Left cardiac atrium (tissue), 4 donors: ENCODE measurements at places on chromosomes 2 and 18. TPM values are rescaled to one million over a fixed set of nuclear protein-coding genes. Genes with fewer than 3 reads are reported as not detected.

GRCh38 chr18:805008-805754, 6.9 kb downstream of the YES1 start:
- no peak for DNase-seq

DNA sequence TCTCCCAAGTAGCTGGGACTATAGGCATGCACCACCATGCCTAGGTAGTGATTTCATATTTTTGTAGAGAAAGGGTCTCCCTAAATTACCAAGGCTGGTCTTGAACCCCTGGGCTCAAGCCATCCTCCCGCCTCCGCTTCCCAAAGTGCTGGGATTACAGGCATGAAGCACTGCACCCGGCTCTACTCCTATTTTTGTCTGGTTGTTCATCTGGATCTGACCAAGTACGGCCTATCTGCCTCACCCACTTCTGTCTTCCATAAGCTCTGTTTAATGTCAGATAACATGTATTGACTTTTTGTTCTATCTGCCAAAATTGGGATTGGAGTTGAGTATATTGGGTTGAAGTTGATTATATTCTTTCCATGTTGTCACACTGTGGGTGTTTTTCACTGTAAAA, 198.4 kb downstream of the AFF3 start:
- DNase-seq: no peak

- no peak for DNase-seq
Observed at GRCh38 chr2:20707601-20708000, 40.7 kb downstream of the GDF7 start.

DNA sequence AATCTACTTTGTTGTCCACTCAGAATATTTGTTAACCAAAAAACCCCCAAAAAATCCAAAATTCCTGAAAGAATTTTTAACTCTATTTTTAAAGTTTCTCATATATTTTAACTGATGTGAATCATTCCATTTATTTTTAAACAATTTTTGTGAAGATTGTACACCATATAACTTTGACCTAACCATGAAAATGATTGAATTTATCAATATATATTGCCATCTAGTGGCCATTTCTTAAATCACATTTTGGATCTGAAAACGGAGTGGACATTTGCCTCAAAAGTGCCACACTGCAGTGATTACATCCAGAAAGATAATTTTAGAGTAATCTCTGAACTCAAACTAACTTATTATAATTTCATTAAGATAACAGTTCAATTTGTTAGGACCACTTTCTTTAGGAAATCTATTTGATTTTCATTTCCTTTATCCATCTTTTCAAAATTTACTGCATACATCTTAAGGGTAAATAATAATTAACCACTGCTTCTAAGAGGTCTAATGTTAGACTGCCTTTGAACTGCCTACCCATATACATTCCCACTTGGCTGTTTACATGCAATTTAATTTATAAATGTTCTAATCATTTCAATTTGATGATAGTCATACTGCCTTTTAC, 71.1 kb downstream of the DSC3 start:
- DNase-seq: no peak

- no peak for DNase-seq
Observed at GRCh38 chr2:241985986-241986329, 116.4 kb downstream of the RTP5 start.

GRCh38 chr2:19238440-19239060, 119.9 kb downstream of the OSR1 start:
- no peak for DNase-seq

DNA sequence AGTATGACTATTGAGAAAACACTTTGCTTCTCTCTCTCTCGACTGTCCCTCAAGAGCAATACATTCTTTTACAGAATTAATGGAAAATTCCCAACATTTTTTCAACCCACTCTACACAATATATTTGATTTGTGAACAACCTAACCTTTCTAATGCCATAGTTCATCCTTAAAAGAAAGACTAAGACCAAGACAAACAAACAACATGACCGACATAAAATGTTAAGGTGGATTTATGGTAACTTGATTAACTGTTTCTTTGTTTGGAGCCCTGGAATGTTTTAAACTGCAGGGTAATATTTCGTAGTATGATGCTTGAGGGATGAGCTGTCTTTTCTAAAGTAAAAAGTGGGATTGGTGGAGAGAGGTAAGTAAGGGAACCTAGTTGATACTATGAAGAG, 738.2 kb downstream of the MBD2 start:
- DNase-seq: no peak

- DNase-seq: no peak
Observed at GRCh38 chr18:22971038-22971437, 37.9 kb downstream of the RBBP8 start.

DNA sequence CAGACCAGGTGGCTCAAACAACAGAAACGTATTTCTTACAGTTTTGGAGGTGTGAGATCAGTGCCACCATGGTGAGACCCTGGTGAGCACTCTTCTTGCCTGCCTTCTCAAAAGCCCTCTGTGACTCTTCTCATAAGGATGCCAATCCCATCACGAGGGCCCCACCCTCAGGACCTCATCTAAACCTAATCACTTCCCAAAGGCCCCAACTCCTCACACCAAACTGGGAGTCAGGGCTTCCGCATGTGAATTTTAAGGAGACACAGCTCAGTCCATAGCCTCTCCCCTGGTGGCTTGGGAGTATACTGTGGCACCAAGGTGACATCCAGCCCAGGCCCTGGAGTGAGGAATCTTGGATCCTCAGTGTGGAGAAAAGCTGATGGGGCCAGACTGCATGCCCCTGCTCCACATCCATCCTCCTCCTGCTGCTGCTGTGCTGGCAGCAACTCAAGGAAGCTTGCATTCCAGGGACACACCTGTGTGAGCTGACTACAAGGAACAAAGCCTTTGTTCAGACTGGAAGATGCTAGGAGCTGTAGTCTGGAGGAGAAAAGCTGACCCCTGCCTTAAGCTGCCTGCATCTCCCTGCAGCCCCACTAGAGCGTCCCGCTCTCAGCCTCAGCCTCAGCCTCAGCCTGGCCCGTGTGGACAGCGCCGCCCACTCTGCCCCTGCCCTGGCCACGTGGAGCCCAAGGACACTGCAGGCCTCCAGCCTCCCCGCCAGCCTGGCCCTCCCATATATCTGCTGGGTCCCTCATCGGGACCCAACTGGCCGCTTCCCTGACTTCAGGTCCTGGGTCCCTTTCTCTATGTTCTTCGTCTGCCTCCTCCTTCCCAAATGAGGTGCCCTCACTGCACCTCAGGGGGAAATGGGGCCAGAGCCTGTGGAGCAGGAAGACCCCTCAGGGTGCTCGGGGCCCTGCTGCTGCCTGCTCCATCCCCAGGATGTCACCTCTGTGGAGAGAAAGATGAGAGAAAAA, 87.8 kb upstream of the RAB6C start:
- no peak for DNase-seq

DNA sequence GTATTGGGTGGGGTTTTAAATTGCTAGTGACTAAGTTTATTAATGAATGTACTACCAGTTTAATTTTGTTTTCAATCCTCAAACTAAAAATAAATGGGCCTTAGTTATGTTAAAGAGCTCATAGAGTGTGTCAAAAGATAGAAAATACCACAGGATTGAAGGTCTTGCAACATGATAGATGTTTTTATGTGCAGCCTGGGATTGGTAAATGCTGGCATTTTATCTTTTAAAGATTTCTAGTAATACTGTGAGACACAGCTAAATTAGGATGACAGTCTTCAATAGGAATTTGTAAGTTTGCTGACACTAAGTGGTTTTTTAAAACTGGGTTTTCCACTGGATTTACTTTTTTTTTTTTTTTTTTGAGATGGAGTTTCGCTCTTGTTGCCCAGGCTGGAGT, 122.3 kb downstream of the HAUS1 start:
- DNase-seq: no peak

- no peak for DNase-seq
Observed at GRCh38 chr2:118622913-118623312, 224.5 kb downstream of the EN1 start.

DNA sequence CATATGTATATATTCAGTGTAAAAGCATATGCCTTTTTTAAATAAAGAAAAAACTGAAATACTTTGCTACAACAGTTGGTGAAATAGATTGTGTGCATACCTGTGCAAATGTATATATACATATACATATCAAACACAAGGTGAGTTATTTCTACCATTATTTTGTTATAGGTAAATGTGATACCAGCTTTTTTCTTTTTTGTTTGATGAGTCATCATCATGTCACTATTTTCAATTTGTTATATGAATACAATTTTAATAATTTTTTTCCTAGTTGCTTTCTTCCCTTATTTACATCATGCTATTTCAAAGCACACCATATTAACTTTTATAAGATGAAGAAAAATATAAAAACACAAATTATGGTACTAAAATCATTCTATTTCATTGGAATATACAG, 87.0 kb upstream of the STK17B start:
- DNase-seq: no peak

DNA sequence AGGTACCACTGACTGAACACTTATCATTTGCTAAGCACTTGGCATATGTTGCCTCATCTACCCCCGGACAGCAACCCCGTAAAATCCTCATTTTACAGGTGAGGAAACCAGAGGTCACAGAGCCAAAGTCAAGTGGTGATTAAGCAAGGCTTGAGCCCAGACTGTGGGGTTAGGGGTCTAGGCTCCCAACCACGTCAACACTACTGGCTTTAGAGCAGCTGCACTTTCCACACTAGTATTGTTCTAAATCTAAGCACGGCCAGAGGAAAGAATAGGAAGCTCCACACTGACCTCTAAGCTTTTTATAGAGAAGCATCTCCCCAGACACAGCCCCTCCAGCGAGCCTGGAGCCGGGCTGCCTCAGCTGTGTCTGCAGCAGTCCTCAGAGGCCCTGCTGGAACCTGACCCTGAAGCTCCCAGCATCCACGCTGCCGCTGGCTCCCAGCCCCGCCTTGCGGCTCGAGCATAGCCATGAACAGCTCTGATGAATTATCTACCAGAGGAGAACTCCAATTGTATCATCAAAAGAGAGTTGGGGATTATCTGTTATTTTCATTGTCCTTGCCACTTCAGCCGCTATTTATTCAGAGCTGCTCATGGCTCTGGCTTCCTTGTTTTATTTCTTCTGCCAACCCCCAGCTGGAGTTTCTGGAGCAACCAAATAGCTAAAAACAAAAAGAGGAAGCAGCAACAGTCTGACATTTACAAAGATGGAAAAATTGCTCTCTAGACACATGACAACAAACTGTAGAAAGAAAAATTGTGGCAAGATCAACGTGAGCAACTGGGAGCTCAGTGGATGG, 62.2 kb upstream of the RTN4 start:
- DNase-seq: peak; percentile 82

GRCh38 chr2:48066000-48066399, 159.7 kb upstream of the FBXO11 start:
- no peak for DNase-seq

DNA sequence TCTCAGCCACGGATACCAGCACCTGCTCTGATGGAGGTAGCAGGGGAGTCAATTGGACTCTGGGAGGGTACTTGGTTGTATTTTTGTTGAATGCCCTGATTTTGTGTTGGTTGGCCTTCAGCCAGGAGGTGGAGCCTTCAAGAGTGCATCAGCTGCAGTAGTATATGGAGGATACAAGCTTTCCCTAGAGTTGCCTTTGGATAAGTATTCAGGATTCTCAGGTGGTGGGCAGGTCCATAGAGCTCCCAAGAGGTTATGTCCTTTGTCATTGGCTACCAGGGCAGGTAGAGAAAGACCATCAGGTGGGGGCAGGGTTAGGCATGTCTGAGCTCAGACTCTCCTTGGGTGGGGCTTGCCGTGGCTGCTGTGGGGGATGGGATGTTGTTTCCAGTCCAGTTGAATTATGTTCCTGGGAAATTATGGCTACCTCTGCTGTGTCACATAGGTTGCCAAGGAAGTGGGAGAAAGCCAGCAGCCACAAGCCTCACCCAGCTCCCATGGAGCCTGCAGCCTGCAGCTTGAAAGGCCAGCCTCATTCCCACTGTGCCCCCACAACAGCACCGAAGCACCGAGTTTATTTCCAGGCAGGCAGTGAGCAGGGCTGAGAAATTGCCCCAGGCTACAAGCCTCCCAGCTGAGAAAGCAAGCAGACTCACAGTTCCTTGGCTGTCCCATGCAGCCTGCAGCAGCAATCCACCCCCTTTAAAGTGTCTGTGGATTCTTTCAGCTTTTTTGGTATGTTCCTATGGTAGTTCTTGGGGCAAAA, 38.6 kb upstream of the CHST9 start:
- no peak for DNase-seq

- no peak for DNase-seq
Observed at GRCh38 chr2:197113275-197113711, 186.8 kb upstream of the PGAP1 start.

DNA sequence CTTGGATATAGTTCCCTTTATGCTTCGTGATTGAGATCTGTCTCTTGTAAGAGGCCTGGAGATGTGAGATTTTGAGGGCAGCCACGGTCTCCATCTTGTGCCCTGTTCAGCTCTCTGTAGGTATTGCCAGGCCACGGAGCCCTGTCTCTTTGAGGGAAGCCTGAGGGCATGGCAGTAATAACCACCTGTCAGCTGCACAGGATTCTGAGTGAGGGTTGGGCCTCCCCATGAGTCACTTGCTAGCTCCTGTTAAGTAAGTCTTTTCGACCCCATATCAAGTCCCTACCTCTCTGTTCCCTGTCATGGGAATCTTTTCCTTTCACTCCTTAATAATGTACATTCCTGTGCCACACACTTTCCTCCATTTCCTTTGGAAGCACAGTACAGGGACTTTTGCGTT, 20.4 kb downstream of the LYPD6B start:
- DNase-seq: no peak

- DNase-seq: no peak
Observed at GRCh38 chr2:42183775-42184174, 14.6 kb downstream of the EML4 start.

- no peak for DNase-seq
Observed at GRCh38 chr2:1742301-1742680, 2.0 kb downstream of the PXDN start.

GRCh38 chr2:205574001-205574400, 108.3 kb upstream of the NRP2 start:
- no peak for DNase-seq

GRCh38 chr2:72132981-72133720, 14.5 kb downstream of the CYP26B1 start:
- no peak for DNase-seq

DNA sequence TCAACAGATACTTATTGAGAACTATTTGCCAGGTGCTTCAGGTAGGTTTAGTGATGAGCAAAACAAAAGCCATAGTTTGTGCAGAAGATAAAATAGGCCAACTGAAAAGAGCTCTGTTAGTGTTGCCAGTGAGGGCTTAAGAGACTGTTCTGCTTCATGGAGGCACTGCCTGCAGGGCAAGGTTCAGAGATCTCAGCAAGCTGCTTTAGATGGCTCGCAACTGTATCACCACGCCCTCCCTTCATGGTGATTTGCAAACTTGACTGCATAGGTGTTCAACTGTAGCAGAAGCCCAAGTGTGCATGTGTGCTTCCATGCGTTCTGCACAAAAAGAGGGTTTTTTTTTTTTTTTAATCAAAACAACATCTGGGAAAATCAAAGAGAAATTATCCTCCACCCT, 84.5 kb downstream of the RAPH1 start:
- DNase-seq: no peak

- DNase-seq: no peak
Observed at GRCh38 chr2:238518821-238519186, 92.1 kb downstream of the ASB1 start.

The NEU4 gene
- 0.16 TPM for total RNA-seq

The FEV gene
- not detected for total RNA-seq

The ZNF236 gene
- total RNA-seq: 11.7 TPM

The ACAA2 gene
- 137 TPM for total RNA-seq

The CCDC68 gene
- 4.9 TPM for total RNA-seq

The TBC1D8 gene
- 41.2 TPM for total RNA-seq

The TUBA3D gene
- 11.0 TPM for total RNA-seq

The FBXO36 gene
- 1.6 TPM for total RNA-seq

The ANKRD36 gene
- 5.7 TPM for total RNA-seq

The PAX3 gene
- 0.84 TPM for total RNA-seq
